AG04450 (cell line): ENCODE measurements at places on chromosomes 11 and 22. TPM values are rescaled to one million over a fixed set of nuclear protein-coding genes. Genes with fewer than 3 reads are reported as not detected.

Gene CNGA4
- polyA plus RNA-seq, result 0.04 and 0.07 TPM in 2 replicates

Gene CDCA5
- polyA plus RNA-seq, result 4.2 and 5.2 TPM in 2 replicates

Gene KMT5B
- 14.7 and 17.2 TPM in 2 replicates for polyA plus RNA-seq

Gene CNTF
- 0.55 and 1.1 TPM in 2 replicates for polyA plus RNA-seq

Gene SUSD2
- polyA plus RNA-seq, result 0.63 and 1.1 TPM in 2 replicates

Gene ACTN3
- 0.11 TPM in 2 replicates for polyA plus RNA-seq

Gene ADAMTS15
- 4.7 and 5.8 TPM in 2 replicates for polyA plus RNA-seq

Gene LIF
- 53.9 and 121 TPM in 2 replicates for polyA plus RNA-seq

Gene TESMIN
- polyA plus RNA-seq, result 0.79 TPM in 2 replicates

Gene ARHGAP8
- 0.10 and 0.16 TPM in 2 replicates for polyA plus RNA-seq

Gene GPHA2
- not detected in 2 replicates for polyA plus RNA-seq

Gene MS4A7
- polyA plus RNA-seq, result not detected in 2 replicates

Gene PNPLA3
- polyA plus RNA-seq, result 3.9 and 4.0 TPM in 2 replicates

Gene PARVA
- polyA plus RNA-seq, result 134 and 142 TPM in 2 replicates

Gene MIOX
- polyA plus RNA-seq, result 0.14 and 0.22 TPM in 2 replicates

Gene MMP27
- polyA plus RNA-seq, result not detected in 2 replicates

Gene HSPB2
- 0.41 and 0.79 TPM in 2 replicates for polyA plus RNA-seq

Gene NXPE4
- polyA plus RNA-seq, result not detected in 2 replicates

Gene UBQLNL
- 0.31 and 0.42 TPM in 2 replicates for polyA plus RNA-seq

Gene TMEM225
- not detected in 2 replicates for polyA plus RNA-seq

Gene TPCN2
- 6.4 and 7.4 TPM in 2 replicates for polyA plus RNA-seq

Gene AIFM3
- polyA plus RNA-seq, result 0.15 and 0.27 TPM in 2 replicates

Gene CTSW
- not detected in 2 replicates for polyA plus RNA-seq

Gene ZNF143
- polyA plus RNA-seq, result 29.1 and 29.4 TPM in 2 replicates

Gene RAG1
- 0.33 and 0.52 TPM in 2 replicates for polyA plus RNA-seq

Gene ACCS
- polyA plus RNA-seq, result 7.0 and 7.8 TPM in 2 replicates

Gene CABP4
- polyA plus RNA-seq, result not detected in 2 replicates

Gene CATSPERZ
- polyA plus RNA-seq, result 0.14 TPM in 1 of 2 replicates, not detected in the other

Gene WNT11
- polyA plus RNA-seq, result not detected in 2 replicates

Gene CDC45
- polyA plus RNA-seq, result 8.3 and 9.3 TPM in 2 replicates

Gene GRIK4
- polyA plus RNA-seq, result 0.55 and 0.68 TPM in 2 replicates

Gene TPBGL
- 0.02 TPM in 1 of 2 replicates, not detected in the other for polyA plus RNA-seq
